ENCODE measurements at places on chromosomes 3 and 15. TPM values are rescaled to one million over a fixed set of nuclear protein-coding genes. Genes with fewer than 3 reads are reported as not detected.

DNA sequence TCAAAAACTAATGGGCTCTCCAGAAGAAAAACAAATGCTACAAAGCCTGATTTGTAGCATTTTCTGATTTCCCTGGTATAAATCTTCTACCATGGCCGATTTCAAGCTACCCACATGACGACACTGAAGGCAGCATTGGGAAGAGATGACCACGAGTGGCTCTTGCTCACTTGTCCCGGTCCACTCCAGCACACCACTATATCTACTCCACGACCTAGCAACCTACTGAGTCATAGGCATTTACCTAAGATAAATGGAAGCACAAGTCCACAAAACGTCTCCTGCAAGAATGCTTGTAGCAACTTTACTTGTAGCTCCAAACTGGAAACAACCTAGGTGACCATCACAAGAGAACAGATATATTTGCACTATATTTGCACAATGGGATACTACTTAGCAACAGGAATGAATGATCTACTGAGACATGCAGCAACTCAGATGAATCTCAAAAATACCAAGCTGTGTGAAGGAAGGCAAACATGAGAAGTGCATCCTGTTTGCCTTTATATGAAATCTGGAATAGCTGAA lies 60.8 kb upstream of the HES1 start:
- DNase-seq: no peak
- H3K36me3 ChIP-seq: no peaks in the 10 kb centered on the region
- peaks cover 17% of the 10 kb centered on the region for H3K4me1 ChIP-seq
- no peak overlapping the region for H3K4me3 ChIP-seq
- no peak overlapping the region for H3K27ac ChIP-seq
- no peaks in the 10 kb centered on the region for H3K27me3 ChIP-seq

- H3K27me3 ChIP-seq: no peaks in the 10 kb centered on the region
- no peak overlapping the region for H3K4me3 ChIP-seq
- DNase-seq: no peak
- peaks cover 49% of the 10 kb centered on the region for H3K4me1 ChIP-seq
These were observed 88.9 kb downstream of the TBC1D2B start for GRCh38 chr15:77988347-77989295.

- H3K36me3 ChIP-seq: peaks cover 41% of the 10 kb centered on the region
- H3K27ac ChIP-seq: no peak overlapping the region
- H3K4me1 ChIP-seq: no peaks in the 10 kb centered on the region
- no peak for DNase-seq
These were observed 50.8 kb downstream of the SEMA3G start for GRCh38 chr3:52393959-52394670.

GRCh38 chr3:102085431-102086176 lies 236.3 kb downstream of the NFKBIZ start:
- DNase-seq: no peak
- H3K27me3 ChIP-seq: no peaks in the 10 kb centered on the region
- H3K4me3 ChIP-seq: no peak overlapping the region
- peaks cover 28% of the 10 kb centered on the region for H3K4me1 ChIP-seq

ARRDC4 gene
- total RNA-seq: 135 TPM
